ENCODE measurements at places on chromosomes 3 and 15.

DNA sequence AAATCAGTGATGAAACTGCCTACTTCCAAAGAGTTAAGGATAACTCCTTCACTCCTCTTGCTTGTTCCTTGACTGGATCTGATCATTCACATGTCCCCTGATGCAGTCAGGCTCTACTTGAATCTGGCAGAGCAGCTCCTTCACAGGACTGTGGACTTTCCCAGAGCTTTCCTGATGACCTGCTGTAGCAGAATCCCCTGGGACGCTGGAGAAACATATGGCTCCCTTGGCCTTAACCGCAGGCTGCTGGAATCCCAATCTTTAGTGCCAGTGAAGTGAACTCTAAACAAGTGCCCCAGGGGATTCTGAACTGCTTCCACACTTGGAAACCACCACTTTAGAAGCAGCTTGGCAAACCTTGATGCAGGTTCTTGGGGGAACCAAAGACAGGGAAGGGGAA is 217.8 kb downstream of the CHST2 start:
- DNase-seq: no peak

DNA sequence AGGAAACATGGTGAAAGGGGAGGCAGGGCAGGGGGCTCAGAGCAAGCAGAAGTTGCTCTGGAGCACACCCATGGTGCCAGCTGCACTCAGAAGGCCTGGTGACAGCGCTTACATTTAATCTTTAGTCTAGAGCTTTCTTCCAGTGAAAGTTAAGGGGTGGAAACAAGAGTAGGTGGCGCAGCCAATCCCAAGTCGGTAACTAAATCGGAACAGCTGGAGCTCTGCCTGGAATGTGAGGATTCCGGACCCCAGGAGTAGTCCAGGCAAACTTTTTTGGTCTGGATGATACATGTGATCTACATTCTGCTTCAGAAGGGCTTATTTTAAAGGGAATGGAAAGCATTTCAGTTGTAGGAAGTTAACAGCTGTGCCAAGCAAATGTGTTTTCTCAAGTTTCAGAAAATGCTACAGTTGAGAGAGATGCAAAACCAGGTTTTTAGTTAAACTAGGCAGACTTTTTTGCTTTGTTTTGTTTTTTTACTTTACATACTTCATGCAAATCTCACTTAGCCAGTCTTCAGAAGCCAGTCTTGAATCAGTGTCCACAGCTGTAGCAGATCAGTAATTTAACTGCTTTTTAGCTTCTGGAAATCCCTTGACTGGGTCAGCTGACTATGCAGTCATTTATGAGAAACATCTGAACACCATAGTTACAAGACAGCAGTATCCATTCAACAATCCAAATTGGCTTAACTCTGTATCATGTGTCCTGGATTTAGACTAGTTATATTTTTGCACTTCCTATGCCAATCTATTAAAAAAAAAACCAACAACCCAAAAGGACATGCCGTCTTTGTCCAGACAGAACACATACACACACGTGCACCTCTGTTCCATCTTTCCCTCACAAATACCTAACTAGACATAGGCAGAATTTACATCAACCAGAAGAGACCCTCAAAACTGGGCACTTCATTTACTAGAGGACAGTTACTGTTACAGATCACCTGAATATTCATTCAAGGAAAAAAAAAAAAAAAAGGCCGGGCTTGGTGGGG is 33.2 kb downstream of the ZNF106 start:
- no peak for DNase-seq

GRCh38 chr3:62662677-62663076 is 212.5 kb downstream of the CADPS start:
- no peak for DNase-seq

- no peak for DNase-seq
Observed at GRCh38 chr15:101424984-101425383, 64.5 kb downstream of the PCSK6 start.

- no peak for DNase-seq
Observed at GRCh38 chr3:31251083-31251482, 281.6 kb upstream of the STT3B start.

DNA sequence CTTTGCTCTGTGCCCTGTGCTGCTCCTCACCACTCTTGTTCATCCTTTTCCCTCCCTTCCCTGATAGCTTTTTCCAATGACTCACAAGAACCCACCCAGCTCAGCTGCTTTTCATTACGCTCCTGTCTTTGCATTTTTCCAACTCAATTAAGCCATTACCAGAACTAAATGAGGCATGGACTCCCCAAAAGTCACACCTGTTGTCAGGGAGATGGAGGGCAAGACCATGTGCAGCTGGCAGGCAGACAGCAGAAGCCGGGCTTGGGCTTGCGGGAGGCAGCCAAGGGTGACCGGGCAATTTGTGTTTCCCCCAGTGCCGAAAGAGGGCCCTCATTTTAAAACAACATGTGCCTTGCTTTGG is 64.3 kb downstream of the CASR start:
- no peak for DNase-seq

Data from HL-60 (cell line).